ENCODE measurements at places on chromosomes 11 and 22.

GRCh38 chr22:25928038-25928437 lies 186.1 kb downstream of the MYO18B start:
- no peak for DNase-seq

GRCh38 chr11:93529707-93530467 lies 13.3 kb downstream of the SMCO4 start:
- DNase-seq: no peak

GRCh38 chr22:19876314-19876940 lies 21.8 kb upstream of the GNB1L start:
- DNase-seq: no peak

DNA sequence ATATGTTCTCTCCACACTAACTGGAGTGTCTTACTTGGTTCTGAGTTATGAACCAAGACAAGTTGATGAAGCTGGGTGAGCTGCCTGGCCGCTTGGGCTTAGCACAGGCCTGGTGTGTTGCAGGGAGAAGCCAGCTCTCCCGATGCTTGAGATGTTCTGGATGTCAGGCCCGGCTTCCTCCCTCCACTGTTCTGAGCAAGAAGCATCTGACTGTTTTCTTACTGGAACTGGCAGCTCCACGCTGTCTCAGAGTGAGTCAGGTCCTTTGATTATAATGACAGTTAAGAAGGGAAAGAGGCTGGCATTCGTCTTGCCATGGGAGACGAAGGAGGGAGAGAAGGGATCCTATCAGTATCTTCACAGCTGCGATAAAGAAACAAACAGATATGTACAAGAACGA lies 46.5 kb upstream of the CRTAM start:
- no peak for DNase-seq

DNA sequence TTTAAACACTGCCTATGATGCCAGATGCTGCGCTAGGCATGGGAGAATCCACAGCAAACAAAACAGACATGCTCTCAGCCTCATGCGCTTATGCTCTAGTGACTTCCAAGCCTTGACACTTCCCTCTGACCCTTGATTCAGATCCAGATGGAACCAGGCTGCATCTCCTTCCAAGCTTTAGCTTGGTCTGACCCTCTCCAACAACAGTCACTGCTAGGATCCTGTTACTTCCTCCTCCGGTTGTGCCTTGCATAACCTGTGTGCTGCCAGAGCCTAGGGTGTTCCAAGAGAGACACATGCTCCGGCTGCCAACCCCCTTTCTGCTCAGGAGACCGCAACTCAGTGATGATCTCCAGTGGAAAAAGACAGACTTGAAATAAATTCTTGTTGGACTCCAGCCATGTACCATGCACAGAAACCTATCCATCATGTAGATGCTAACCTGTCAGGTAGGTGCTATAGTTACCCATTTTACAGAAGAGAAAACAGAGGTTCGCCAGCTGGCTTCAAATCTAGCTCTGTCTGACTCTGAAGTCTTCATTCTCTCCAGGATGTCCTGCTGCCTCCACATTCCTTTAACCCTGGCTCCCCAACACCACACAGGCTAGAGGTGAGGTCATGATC lies 136.3 kb upstream of the TEAD1 start:
- no peak for DNase-seq

DNA sequence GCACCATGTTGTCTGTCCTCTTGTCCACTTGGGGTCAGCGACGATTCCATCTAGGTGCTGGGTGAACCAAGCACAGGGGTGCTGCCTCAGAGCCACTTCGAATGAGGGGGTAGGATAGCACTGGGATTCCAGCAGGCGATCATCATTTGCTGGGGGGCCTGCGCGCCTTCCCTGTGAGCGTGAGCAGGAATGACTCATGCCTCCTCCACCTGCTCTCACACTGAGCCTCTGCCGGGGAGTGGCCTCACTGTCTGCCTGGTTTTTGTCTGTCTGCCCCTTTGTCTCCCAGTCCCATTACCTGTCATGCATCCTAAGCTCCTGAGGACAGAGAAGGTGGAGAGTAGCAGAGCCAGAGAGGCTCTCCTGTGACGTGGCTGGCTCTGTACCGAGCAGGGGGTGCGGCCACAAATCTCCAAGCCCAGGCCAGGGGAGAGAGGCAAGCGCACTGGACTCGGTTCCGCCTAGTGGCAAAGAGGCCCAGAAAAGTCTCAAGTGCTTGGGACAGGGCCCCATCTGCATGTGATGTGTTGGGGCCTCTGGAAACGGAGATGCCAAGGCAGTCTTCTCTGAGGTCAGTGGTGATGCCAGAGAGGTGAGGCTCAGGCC lies 30.8 kb downstream of the RSPH14 start:
- no peak for DNase-seq

DNA sequence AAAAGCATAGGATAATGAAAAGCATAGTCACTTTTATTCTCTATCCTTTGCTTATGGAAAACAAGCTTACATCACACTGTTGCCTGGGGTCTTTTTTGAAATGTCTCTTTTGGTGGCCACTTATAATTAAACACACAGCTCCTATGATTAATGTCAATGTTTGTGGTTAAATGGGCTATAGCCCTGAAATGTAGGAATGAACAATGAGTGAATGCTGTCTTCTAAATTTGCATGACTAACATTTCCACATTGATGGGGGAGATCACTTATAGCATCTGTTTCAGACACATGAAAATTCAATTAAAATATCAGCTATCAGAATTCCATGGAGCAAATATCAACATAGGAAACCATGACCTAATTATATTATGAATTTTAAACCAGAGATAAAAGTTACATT lies 171.4 kb upstream of the FAT3 start:
- DNase-seq: no peak

DNA sequence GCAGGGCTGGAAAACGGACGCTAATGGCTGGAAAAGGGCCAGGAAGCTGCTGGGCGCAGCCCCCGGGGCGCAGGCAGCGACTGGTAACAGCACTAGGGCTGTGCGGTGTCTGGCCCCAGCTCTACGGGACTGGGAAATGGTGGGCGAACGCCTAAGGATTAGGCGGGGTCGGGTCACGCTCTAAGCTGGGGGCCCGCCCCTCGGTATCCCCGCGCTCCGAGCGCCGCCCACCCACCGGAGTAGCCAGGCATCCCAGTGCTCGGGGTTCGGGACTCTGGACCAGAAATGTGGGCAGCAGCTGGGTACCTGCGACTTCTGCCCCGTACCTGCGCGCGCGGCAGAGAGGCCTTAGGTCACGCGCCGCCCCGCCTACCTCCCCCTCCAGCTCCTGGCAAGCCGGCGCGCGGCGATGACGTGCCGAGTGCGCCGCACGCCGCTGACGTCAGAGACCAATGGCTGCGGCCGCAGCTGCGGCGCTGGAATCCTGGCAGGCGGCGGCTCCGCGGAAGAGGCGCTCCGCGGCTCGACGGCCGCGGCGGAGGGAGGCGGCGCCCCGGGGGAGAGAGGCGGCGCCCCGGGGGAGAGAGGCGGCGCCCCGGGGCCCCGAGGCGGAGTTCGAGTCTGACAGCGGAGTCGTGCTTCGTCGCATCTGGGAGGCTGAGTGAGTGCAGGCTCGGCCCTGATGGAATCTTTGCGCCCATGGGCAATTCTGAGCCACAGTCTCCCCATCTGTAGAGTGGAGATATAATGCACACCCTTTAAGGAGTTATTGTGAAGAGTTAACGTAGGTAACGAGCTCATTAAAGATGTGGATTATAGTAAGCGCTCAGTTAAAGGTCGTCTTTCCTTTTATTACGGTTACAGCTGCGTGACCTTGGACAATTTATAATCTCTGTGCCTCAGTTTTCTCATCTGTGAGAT lies at the start of the genes HPS4 and SRRD:
TSS of gene HPS4 (minus strand) at position 345 of the 921 bp plus-strand sequence. CDS start 2,021 bp downstream, outside the sequence.
TSS of gene SRRD (plus strand) at position 439 of the 921 bp plus-strand sequence. CDS start at position 453, 14 bp downstream.
- no peak for DNase-seq

GRCh38 chr11:119729951-119730613 lies 1.1 kb upstream of the NECTIN1 start:
- DNase-seq: no peak

GRCh38 chr11:3904228-3904627 lies 48.8 kb downstream of the STIM1 start:
- DNase-seq: no peak

DNA sequence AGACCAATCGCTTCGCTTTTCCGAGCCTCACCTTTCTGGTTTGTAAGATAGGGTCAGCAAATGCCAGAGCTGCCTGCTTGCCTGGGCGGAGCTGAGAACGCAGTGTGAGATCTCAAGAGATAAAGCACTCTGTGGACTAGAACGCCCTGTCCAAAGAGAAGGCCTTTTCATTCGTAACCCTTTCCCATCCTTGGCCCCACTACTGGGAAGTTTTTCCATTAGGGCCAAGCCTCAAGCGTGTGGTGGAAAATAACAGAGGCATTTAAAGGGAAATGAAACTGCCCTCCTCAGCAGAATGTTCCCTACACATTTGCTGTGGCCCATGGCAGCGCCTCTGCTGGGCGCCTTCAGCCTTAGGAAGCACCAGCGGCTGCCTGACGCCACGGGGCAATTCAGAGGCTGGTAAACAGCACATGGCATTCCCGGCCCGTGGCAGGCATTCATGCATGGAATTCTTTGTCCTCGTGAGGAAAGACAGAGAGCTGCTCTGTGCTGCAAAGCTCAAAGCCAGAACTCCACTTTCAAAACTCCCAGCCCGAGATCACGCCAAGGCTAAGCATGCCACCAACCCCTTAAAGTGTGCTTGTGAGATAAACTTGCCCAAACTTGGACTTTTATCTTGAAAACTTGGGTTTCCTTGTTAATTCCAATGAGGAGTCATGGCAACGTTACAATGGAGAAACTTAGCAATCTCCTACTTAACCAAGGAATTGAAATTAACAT lies 38.1 kb downstream of the AHNAK start:
- DNase-seq: no peak

DNA sequence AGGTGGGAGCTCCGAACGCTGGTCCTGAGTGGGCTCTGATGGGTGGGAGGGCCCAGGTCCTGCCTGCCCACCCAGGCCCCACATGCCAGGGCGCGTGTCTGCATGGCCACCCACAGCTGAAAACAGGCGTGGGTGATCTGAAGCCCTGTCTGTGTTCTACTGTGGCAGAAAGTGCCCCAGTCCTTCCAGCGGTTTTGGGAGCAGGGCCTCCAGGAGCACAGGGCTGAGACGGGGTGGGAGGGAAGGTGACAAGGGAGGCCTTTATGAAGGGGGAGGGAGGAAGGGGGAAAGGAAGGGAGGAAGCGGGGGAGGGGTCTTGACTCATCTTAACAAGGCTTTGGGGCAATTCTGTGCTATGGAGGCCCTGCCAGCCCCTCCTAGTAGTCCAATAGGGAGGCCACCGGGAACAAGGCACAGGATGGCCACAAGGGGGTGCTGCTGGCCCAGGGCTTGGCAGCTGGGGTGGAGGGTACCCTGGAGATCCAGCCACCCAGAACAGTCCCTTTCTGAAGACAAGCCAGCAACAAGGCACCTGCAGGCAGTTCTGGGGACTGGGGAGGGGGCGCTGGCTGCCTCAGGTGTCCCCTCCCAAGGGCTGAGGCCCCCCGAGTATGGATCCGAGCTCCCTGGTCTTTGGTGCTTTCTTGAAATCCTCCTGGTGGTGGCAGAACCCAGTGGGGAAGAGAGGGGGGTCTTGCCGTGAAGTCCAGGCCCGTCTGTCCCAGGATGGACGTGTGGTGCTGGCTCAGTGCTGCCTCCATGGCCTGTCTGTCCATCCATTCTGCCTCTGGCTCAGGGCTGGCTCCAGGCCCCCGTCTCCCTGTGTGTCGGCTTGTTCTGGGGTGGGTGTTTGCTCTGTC lies 6.3 kb upstream of the FADS3 start:
- no peak for DNase-seq

- peak; percentile 43 for DNase-seq
These were observed 471.9 kb downstream of the MIAT start for GRCh38 chr22:27129266-27129665.

GRCh38 chr11:124493016-124493655 lies 47.6 kb upstream of the OR8B8 start:
- no peak for DNase-seq

- DNase-seq: no peak
These were observed 249.3 kb downstream of the DDX10 start for GRCh38 chr11:108914211-108914610.

DNA sequence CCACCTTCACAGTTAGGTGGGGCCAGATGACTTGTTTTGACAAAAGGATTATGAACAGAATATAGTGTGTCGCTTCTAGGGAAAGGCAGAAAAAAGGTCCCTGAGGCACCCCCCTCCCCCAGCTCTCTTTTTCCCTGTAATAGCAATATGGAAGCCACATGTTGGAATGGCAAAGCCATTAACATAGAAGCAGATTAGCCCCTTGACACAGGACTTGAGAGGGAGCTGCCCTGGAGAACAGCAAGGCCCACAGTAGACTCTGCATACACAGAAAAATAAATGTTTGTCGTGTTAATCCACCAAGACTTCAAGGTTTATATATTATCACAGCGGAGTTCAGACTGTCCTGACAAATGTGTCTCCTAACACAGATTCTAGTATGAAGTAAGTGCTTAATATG lies 1222.9 kb downstream of the LRRC4C start:
- no peak for DNase-seq

DNA sequence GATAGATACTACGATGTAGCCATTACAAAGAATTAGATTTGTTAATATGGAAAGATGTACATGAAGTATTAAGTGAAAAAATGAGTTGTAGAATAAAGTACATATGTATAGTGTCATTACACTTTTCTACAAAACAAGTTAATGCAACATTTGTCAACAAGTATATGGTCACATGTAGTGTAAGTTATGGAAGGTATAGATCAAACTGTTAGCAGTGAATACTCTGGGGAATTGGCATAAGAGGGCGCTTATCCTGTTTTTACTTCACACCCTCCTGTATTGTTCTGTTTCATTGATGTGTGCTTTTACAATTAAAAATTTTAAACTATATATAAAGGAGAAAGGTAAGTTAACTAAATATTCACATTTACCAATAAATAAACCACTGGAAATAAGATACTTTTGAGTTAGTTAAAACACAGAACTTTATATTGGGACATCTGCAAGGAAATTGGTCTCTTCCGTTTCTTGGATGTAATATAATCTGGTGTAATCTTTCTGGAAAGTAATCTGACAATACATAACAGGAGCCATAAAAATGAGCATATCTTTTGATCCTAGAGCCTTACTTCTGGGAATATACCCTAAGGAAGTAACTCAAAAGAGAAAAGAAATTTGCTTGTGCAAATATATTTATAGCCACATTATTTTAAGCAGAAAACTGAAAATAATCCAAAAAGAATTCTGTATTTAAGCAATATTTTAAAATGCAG lies 34.5 kb downstream of the CSTPP1 start:
- no peak for DNase-seq

DNA sequence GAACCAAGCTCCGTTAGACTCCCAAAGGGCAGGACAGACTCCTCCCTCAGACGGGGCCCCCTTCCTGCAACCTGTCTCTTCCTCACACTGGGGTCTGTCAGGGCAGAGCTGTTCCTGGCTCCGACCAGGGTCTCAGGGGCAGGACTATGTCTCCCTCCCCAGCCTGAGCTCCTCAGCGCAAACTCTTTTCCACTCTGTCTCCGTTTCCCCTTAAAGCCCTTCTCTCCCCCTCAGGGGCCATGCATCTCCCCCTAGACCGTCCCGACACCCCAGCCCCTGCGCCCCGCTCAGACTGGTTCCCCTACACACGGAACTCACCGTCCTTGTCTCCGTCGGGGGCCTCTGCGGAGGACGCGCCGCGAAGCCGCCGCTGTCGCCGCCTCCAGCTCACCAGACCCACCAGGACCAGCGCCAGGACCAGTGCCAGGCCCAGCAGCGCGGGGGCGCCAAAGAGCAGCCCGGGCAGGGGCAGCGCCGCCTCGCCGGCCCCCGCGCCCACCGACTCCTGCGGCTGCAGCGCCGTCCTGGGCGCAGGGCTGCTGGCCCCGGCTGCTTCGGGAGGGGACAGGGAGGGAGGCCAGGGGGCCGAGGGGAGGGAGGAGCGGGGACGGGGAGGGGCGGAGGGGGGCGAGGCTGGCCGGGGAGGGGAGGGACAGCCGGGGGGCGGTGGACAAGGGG lies 684 bp downstream of the TNFRSF13C start:
- no peak for DNase-seq

GRCh38 chr11:72705442-72706365 lies 31.5 kb upstream of the PDE2A start:
- no peak for DNase-seq

GRCh38 chr11:120303004-120303637 lies 22.0 kb upstream of the TLCD5 start:
- DNase-seq: no peak
